T-helper 2 cell (primary cell): ENCODE measurements at places on chromosomes 5 and 9.

GRCh38 chr5:136166909-136167308 is 26.1 kb downstream of the SMIM32 start:
- no peak for DNase-seq

- DNase-seq: no peak
Observed at GRCh38 chr9:110545705-110546104, 33.8 kb downstream of the SVEP1 start.

DNA sequence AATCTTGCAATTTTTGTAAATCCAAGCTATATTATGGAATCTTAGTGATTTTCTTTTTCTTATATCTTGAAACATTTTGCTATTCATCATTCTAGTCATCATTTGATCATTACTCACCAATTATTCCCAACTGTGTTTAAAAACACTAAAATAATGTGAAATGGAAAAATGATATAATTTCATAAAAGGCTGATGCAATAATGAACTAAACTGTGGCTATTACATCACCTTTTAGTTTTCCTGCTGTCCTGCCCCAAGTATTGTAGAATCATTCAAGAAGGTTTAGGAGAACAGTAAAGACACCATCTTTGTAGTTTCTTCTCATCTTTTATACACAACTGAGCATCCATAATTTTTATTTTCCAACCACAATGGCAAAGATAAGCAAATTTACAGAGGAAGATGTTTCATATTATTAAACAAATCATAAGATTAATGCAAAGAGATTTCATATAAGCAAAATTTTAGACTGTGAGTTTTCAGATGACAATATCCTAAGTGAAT is 431.0 kb upstream of the SLC30A5 start:
- DNase-seq: no peak

- DNase-seq: no peak
Observed at GRCh38 chr5:153439130-153439529, 51.3 kb upstream of the GRIA1 start.

GRCh38 chr9:121708768-121709488 is 57.5 kb downstream of the DAB2IP start:
- DNase-seq: no peak

DNA sequence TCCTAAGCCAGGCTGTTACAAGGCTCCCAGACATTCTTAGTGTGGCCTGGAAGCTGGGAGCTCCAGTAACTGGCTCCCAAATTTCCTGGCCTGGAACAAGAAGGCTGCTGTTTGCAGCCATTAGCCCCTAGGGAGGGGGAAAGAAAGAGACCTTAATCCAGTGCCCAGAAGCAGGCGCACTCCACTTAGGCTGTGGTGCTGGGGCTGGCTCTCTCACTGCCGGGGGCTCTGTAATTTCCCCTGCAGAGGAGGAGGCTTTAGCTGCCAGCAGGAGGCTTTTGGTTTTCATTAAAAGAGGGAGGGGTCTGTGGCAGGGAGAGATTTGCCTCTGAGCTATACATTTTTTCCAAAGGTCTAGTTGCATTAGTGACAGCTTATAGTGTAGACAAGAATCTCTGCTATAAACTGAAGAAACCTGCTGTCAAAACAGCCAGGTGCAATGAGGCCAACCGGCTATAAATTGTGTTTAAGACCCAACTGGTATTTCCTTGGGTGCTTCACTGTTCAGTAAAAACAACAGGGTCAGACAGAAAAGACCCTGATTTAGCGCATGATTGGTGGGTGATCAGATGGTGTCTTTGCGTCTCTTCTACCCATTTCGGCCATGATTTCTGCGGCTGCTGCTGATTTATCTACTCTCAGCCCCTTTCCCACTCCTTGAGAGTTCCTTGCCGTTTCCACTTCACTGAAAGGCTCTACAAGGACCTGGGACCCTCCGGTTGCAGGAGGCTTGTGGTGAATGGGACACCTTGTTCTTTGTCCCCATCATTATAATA is 254.6 kb downstream of the AOPEP start:
- DNase-seq: no peak

DNA sequence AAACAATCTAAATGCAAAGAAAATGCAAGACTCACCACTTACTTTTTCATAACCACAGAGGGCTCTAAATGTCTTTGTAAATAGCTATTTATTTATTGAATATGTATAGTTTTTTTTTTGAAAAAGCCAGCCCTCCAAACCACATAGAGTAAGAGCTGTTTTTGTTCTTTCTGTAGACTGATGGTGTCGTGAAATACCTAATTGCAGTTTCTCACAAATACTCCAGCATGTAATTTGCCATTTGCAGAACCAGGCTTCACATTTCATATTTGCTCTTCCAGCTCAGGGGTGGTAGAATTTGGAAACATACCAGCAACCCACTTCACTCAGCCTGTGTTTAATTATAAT is 159.8 kb downstream of the TMC1 start:
- no peak for DNase-seq

GRCh38 chr5:36152324-36153297 is 700 bp downstream of the SKP2 start:
- no peak for DNase-seq

DNA sequence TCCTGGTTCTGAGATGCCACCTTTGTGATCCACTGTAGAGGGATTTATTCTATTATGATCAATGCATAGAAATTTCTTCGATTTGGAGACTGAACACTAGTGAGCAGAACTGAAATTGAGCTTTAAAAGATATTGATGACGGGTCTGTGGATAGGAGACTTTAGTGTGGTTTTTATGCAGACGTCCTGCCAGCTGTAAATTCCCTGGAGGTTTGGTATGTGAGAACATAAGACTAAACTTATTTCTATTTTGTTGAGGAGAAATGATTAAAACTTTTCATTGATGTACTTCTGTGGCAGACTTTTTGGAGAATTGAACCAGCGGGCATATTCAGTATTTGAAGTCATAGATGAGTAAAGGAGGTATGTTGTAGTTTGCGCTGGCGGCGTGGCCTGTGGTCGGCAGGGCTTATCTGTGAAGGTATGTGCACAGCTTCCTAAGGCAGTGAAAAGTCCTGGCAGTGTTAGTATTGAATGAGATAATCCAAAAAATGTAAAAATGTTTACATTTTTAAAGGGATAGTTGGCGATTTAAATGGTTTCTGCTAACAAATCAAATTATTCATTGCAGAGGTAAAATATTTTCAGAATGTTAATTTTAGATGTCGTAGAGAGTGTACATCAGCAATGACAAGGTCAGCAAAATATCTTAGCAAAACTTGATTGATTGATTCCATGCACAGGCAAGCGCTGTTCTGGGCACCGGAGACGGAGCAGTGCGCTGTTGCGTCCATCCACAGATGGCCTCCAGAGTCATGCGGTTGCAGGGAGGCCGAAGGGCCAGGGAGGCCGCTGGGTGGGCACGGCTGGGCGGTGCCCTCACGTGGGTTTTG is 20.4 kb downstream of the TENT4A start:
- peak; percentile 42 for DNase-seq

GRCh38 chr5:92676215-92677165 is 904.5 kb downstream of the NR2F1-AS1 start:
- DNase-seq: no peak

DNA sequence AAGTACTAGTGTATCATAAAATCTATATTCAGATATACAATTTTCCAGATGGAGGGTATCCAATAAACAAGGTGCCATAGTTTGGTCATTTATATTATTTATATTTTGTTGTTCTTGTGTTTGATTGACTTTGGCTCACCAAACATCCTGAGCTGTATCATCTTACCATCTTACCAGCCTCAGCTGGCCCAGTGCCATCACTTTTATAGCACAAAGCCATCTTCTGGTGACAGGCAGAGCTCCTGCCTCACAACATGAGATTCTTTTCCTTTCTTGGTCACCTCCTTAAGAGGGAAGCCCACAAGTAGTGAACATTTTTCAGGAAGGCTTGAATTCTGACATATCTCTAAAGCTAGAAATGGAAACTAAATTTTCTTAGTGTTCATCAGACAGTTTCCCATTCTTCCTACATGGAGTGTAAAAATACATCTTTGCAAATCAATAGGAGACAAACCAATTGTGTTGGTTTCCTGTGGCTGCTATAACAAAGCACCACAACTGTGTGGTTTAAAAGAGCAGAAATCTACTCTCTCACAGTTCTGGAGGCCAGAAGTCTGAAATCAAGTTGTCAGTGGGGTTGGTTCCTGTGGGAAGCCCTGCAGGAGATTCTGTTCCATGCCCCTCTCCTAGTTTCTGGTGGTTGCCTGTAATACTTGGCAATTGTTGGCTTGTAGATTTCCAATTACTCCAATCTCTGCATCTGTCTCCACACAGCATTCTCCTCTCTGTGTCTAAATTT is 341.8 kb downstream of the MAN2A1 start:
- DNase-seq: no peak

GRCh38 chr5:60382716-60383115 is 317.2 kb downstream of the DEPDC1B start:
- no peak for DNase-seq

- no peak for DNase-seq
Observed at GRCh38 chr5:10734832-10735523, 26.1 kb downstream of the DAP start.

- DNase-seq: no peak
Observed at GRCh38 chr5:95072281-95072680, 212.6 kb downstream of the MCTP1 start.

DNA sequence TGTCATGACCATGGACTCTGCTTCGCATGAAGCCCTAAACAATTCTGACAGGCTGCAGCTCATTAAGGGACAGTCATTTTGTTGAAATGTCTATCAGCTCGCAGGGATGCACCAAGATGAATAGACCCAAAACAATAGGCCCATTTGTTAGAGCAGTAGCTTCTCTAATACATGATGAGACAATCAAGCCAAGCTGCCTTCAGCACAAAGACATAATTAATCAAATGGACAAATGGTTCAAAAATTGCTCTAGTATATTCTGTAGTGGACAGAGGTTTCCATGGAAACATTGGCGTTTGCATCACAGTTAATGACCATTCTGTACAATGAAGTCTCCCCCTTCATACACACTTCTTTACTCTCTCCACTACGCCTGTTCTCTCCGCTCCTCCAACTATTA is 274.6 kb downstream of the ANXA1 start:
- no peak for DNase-seq

DNA sequence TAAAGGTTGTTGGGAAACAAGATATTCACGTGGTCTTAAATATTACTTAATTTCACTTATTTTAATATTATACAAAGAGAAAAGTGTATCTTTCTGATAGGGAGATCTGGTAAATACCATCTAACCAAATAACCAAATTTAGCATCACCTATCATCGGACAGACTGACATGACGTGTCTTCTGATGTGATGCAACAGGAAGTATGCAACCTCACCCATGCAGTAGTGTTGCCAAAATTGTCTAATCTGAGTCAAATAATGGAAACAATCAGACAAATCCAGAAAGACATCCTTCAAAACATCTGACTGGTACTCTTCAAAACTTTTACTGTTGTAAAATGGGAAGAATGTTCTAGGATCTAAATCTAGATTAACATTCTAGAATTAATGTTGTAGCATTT is 148.0 kb downstream of the FGF1 start:
- no peak for DNase-seq

DNA sequence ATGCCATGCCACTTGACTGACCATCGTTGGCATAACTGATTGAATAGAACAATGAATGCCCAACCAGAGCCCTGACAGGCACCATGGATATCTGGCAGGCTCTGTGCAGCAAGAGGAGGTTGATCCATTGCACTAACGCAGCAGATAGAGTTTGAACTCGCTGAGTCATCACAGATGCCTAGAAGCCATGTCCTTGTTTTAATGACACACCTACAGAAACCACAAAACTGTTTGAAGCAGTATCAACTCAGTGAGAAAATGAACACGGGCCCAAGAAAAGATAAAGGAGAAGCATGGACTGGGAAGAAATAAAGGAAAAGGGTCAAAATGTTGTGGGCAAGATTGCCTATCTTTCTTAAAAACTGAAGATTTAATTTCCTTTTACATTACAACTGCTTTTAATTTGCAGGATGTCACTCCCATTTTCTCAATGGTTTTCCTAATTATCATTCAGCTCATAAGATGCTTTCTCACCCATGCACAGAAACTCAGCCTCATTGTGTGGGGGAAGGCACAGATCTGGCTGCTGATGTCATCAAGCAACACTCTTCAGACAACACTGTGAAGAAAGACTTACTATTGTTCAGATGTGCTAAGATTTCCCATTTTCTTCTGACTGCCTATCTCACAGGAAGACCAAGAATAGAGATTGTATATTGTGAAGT is 129.0 kb downstream of the PIK3R1 start:
- DNase-seq: no peak

DNA sequence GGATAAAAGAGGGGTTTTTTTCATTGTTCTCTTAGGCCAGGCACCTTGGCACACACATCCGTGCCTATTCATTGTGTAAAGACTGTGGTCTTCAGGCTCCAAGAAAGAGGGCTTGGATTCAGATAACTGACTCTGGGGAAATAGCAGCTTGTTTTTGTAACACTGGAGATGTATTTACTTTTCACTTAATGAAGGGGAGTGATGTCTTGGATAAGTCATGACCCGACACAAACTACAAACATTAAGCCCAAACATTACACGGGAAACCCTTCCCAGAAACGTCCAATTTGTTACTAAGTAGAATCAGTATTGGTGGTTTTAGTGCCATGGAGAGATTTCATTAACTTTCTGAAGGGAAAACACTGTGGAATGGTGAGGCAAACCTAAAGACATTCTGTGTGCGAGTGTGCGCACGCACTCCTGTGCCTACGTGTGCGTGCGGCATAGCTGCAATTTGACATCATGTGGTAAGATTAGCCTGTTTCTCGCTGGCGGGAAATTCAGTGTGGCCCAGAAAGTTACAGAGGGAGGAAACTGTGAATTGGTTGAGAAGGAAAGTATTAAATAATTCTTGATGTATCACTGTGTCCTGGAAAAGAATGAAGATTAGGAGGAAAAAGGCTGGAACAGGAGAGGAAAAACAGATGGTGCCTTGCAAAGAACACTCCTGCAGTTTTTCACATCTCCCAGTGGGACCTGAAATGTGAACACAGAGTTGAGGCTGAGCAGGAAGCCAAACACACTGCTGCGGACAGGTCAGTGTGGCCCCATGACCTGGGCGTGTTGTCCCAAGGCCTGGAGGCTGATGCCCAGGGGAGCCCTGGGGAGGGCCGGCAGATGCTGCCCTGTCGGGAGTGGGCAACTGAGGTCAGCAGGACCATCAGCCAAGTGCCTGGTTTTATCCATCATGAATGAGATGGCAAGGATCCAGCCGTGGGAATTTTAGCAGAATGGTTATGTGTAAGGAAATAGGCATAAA is 108.5 kb downstream of the GAS1 start:
- DNase-seq: no peak

GRCh38 chr9:137009938-137010732 is 13.8 kb upstream of the CLIC3 start:
- DNase-seq: no peak
